ENCODE measurements at places on chromosomes 11 and 22. TPM values are rescaled to one million over a fixed set of nuclear protein-coding genes. Genes with fewer than 3 reads are reported as not detected.
A peak's percentile ranks its signal among the peaks of the same experiment; 100 is the strongest.

DNA sequence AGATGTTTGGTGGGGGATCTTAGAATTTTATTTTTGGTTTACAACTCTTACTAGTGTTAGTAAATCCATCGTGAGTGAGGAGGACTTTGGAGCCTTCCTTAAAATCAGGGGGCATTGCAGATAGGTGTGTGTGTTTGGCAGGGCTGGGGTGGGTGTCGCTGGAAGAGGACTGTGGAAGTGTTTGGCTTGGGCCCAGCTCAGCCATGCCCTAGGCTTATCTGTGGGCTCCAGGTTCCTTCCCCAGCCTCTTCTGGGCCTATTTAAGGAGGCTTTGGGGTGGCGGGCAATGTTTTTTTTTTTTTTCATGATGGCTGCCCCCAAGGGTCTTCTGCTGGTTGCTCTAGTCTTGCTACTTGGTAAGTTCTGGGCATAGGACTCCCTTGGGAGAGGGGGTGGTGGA lies 22.1 kb downstream of the MTFP1 start:
- no peak for DNase-seq

- no peak overlapping the region for H3K4me3 ChIP-seq
- no peaks in the 10 kb centered on the region for H3K4me1 ChIP-seq
- H3K36me3 ChIP-seq, result no peaks in the 10 kb centered on the region
- H3K27ac ChIP-seq, result no peak overlapping the region
- H3K27me3 ChIP-seq, result no peaks in the 10 kb centered on the region
Observed at GRCh38 chr11:96506953-96507354, 117.1 kb downstream of the JRKL start.

- peaks cover 15% of the 10 kb centered on the region for H3K4me1 ChIP-seq
- peak overlapping the region; percentile 96 for H3K27ac ChIP-seq
- H3K4me3 ChIP-seq, result peak overlapping the region; percentile 96
- H3K36me3 ChIP-seq, result peaks cover 39% of the 10 kb centered on the region
Observed at GRCh38 chr22:42091455-42091782, 847 bp upstream of the NDUFA6 start.

INCENP gene
- 94.3 TPM for total RNA-seq

DNA sequence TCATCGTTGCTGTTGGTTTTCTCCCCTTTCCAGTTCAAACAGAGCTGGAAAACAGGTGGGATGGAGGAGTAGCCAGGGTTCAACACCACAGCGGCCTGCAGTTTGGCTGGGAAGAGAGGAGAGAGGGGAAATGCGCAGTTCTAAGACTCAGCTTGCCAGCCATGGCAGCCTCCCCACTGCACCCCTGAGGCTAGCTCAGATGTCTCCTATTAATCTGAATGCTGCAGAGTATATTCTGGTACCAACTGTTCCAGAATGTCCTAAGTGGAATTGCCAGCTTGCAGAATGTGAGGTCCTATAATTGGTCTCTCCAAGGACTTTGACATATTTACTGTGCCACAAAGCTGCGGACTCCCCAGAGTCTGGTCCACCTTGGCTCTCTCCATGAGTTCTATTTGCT lies 32.0 kb downstream of the NEFH start:
- no peak overlapping the region for H3K4me3 ChIP-seq
- H3K4me1 ChIP-seq, result no peaks in the 10 kb centered on the region
- no peaks in the 10 kb centered on the region for H3K27me3 ChIP-seq
- peaks cover 28% of the 10 kb centered on the region for H3K36me3 ChIP-seq
- DNase-seq, result no peak

DNA sequence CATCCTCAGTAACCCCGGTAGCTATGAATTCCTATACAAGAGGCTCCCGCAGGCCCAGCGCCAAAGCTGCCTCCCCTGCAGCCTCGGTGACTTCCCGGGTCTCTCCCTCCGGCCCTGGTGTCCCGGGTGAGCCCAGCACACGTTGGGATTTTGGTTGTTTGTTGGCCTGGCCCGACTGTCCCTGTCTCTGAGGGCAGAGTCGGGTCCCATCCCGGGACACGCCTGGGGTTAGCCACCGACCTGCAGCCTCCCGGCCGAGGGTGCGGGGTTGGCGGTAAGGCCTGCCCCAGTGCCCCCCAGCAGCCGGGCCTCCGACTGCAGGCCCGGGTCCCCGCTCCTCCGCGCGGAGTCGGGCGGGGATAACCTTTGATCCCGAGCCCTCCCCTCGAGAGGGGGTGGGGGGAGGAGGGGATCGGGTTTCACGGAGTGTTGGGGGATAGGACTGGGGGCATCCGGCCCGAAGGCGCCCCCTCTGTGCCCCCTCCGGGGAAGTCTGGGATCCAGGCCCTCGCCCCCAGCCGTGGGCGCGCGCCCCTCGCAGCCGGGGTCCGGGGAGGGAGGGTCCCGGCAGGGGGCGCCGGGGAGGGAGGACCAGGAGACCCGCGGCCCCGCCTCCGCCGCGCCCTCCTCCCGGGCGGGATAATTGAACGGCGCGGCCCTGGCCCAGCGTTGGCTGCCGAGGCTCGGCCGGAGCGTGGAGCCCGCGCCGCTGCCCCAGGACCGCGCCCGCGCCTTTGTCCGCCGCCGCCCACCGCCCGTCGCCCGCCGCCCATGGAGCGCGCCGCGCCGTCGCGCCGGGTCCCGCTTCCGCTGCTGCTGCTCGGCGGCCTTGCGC lies at the start of gene FBLN1:
TSS of gene FBLN1 (plus strand) at position 669 of the 835 bp plus-strand sequence. CDS start at position 772, 103 bp downstream.
- peak; percentile 60 for DNase-seq
- H3K36me3 ChIP-seq, result no peaks in the 10 kb centered on the region
- H3K4me1 ChIP-seq, result no peaks in the 10 kb centered on the region
- H3K27ac ChIP-seq, result no peak within 1 kb of the TSS
- H3K27me3 ChIP-seq, result no peaks in the 10 kb centered on the region

GRCh38 chr11:811446-812245 lies 1.9 kb downstream of the RPLP2 start:
- DNase-seq, result no peak
- no peaks in the 10 kb centered on the region for H3K27me3 ChIP-seq
- peak overlapping the region; percentile 88 for H3K27ac ChIP-seq
- H3K36me3 ChIP-seq, result peaks cover 88% of the 10 kb centered on the region
- H3K4me3 ChIP-seq, result peak overlapping the region; percentile 94
- peaks cover 19% of the 10 kb centered on the region for H3K4me1 ChIP-seq

DNA sequence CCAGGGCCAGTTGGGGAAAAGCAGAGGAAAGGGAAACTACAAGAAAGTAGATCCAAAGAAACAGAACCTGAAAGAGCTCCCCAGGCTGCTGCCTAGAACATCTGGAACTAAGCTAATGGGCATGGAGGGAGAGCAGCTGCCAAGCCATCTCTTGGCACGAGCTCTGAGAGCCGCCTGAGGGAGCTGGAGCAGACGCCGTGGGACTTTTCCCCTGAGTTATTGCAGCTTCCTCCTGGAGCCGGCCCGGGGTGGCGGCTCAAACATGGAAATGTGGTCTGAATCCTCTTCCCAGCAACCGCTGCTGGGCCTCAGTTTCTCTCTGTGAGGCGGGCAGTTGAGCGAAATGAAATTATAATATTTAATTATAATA lies 41.8 kb downstream of the LIF start:
- H3K4me1 ChIP-seq, result peaks cover 72% of the 10 kb centered on the region
- H3K27ac ChIP-seq, result peak overlapping the region; percentile 99
- no peak overlapping the region for H3K4me3 ChIP-seq
- peaks cover 58% of the 10 kb centered on the region for H3K36me3 ChIP-seq
- no peaks in the 10 kb centered on the region for H3K27me3 ChIP-seq
- DNase-seq, result no peak

OR8D4 gene
- total RNA-seq, result not detected

DNA sequence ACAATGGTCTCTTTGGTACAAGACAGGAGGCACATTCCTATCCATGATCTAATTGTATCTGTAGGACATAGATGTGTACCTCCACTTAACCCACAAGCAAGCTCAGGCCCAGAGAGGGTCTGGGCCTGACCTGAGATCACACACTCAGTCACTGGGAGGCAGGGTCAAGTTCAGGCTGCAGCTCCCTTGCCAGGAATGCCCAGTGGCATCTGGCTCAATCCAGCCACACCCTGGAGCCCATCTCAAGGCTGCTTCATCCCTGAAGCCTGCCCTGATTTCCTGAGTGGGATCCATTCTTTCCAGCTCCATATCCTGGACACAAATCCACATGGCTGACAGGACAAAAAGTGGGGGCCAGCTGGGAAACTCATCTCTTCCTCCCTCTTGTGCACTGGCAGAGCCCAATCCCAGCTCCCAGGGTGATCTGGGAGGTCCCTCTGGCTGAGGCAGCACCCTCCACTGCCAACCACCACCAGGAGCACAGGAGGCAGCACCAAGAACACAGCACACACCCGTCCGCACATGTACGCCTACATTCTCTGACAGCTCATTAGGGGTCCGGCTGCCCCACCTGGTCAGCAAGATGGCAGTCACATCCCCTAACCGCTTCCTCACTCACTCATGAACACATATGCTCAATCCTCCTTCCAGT lies 39.2 kb upstream of the KLHL35 start:
- no peaks in the 10 kb centered on the region for H3K36me3 ChIP-seq
- H3K27ac ChIP-seq, result no peak overlapping the region
- no peak for DNase-seq
- no peaks in the 10 kb centered on the region for H3K4me1 ChIP-seq
- H3K27me3 ChIP-seq, result peaks cover 44% of the 10 kb centered on the region

GRCh38 chr11:117769533-117769932 lies 27.5 kb downstream of the DSCAML1 start:
- no peak overlapping the region for H3K27ac ChIP-seq
- no peaks in the 10 kb centered on the region for H3K36me3 ChIP-seq
- no peak overlapping the region for H3K4me3 ChIP-seq
- peaks cover 39% of the 10 kb centered on the region for H3K27me3 ChIP-seq
- H3K4me1 ChIP-seq, result no peaks in the 10 kb centered on the region

CD6 gene
- total RNA-seq, result 0.34 TPM

All from Calu3 (cell line).